ENCODE measurements at places on chromosomes 6 and 20.

GRCh38 chr20:733861-734260 is 34.4 kb downstream of the SLC52A3 start:
- DNase-seq: no peak

DNA sequence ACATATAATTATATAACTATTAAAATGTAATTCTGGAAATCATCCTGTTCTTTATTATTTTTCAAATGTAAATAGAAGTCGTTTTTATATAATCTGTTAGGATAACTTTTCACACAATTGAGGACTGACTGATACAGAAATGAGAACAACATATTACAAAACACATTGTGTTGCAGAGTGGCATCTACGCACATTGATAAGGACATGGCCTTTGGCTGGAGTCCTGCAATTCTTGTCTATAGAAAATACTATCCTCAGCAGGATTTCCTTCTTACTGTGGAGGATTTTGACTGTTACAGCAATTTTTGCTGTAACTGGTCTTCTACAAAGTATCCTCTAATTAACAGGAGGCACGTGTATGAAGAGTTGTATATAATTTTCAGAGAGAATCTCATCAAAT is 19.8 kb downstream of the SH3BGRL2 start:
- no peak for DNase-seq

DNA sequence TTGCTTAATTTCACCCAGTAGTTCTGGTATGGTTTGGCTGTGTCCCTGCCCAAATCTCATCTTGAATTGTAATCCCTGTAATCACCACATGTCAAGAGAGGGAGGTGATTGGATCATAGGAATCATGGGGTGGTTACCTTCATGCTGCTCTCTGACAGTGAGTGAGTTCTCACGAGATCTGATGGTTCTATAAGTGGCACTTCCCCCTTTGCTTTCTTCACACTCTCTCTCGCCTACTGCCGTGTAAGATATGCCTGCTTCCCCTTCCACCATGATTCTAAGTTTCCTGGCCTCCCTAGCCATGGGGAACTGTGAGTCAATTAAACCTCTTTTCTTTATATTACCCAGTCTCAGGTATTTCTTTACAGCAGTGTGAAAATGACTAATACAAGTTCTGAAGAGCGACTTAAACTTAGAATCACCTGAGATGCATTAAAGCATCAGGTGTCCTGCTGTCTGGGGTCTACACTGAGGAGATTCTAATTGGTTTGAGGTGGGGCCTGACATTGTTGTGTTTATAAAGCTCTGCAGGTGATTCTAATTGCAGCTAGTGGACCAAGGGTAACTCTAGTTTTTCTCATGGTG is 82.1 kb upstream of the DTNBP1 start:
- DNase-seq: no peak

DNA sequence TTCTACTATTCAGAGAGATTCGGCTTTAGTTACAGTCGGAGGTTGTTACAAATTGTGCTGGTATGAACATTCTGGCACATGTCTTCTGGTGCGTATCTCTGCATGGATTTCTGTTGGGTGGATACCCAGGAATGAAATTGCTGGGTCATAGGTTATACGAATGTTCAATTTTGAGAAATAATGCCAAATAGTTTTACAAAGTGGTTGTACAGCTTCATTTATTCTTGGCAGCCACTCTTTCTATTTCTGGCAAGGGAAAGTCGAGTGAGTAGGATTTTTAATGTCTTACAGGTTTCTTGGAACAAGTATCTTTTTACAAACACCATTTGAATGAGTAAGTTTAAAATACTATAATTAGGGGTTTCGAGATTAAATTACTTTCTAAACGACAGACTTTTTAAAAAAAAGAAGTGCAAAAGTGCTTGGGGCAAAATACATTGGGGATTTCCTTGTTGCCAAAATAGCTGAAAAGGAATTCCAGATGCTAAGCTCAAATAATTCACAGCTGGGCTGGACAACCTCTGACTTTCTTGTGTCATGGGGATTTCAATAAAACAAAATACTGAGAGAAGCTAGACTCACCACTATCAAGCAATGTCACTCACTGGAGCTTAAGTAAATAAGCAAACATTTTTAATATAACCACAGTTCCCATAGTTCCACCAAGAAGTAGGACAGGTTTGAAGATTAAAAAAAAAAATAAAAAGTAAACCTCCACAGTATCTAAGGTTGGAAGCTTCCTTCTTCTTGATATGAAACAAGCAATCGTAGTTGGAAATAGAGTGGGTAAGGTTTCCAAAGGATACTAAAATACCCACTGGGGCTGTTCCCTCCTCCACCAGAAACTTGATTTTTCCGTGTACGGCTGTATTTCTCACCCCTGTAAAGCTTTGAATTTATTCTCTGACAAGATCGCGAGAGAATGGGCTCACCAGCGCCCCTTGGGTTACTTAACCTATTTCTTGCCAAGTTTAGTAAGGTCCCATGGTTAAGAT is 21.6 kb upstream of the GFOD1 start:
- DNase-seq: no peak

- no peak for DNase-seq
Observed at GRCh38 chr20:4366076-4366475, 350.7 kb upstream of the RNF24 start.

DNA sequence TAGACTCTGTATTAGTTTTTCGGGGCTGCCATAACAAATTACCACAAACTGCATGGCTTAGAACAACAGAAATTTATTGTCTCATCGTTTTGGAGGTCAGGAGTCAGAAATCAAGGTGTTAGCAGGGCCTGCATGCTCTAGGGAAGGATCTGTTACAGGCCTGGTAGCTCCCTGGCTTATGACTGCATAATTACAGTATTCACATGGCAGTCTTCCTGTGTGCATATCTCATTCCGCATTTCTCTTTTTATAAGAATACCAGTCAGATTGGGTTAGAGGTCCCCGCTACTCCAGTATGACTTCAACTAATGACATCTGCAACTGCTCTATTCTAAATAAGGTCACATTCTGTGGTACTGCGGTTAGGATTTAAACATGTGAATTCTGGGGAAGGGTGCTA is 59.3 kb upstream of the SLC2A12 start:
- no peak for DNase-seq

DNA sequence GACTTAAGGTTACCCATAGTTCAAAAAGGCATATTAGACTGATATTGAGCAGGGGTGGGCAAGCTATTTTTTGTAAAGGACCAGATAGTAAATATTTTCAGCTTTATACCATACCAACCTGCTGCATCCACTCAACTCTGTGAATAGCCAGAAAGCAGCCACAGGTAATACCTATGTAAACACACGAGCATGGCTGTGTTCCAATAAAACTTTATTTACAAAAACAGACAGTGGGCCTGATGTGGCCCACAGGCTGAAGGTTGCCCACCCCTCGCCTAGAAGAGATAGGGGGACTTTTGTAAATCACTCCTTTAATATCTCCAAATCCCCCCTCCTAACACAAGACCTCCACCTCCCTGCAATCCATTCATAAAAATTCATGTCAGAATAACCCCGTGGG is 64.4 kb downstream of the PSMG4 start:
- DNase-seq: no peak

- no peak for DNase-seq
Observed at GRCh38 chr6:16473184-16473907, 235.0 kb downstream of the GMPR start.

DNA sequence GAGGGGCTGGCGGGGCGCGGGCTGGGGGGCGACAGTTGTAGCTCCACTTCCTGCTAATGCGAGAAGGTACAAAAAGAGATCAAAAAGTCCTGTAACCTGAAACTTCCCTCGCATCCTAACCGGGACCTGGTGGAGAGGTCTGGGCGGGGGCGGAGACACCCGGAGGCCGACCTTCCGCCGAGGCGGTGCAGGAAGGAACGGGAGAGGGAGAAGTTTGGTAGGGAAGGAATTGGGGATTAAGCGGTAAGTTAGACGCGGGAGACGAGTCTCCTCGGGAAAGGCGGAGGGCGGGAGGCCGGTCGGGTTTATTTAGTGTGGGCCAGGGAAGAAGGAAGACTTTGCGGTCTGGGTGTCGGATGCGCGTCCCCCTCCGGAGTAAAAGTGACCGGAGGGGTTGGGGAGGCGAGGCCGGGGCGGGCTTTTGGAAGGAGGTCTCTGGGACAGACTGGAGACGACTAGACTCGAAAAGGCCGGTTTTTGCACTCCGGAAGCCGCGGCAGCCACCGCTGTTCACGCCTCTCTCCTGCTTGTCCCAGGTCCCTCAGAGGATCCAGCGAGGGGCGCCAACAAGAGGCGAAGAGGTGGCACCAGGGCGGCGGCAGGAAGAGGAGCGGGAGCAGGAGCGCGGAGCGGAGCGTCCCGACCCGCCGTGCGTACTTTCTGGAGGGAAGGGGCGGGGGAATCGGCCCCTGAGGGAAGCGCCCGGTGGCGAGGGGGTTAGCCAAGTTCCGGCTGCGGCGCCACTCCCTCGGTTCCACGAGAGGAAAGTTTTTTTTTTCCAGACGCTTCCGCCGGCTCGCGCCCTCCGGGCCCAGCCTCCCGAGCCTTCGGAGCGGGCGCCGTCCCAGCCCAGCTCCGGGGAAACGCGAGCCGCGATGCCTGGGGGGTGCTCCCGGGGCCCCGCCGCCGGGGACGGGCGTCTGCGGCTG is 734 bp downstream of the TPBG start:
- DNase-seq: peak; percentile 18

- DNase-seq: no peak
Observed at GRCh38 chr6:125586605-125587004, 162.8 kb upstream of the HEY2 start.

DNA sequence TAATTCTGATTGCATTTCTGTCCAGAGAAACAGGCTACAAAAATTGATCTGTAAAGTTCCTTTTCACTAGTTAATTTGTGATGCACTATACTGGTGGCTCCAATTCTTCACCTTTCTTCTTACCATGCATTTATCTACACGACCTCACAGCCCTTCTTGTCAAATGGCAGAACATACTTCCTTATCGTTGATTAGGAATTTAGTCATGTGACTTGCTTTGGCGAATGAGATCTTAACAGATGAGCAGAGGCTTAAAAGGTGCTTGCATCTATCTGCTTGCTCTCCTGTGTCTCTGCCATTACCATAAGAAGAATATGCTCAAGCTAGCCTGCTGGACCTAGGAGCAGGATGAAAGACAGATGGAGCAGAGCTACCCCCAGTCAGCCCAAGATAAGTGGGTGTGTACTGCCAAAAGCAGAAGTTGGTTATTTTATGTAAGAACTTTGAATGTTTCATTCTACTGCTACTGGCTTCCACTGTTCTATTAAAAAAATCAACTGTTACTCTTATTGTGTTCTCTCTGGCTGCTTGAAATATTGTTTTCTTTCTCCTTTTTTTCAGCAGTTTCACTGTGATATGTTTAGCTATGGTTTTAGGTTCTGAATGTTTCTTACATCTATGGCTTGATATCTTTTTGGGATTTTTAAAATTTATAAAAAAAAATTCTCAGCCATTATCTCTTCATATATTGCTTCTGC is 40.2 kb upstream of the RBM24 start:
- no peak for DNase-seq

- no peak for DNase-seq
Observed at GRCh38 chr6:148451690-148452089, 109.1 kb downstream of the SASH1 start.

- no peak for DNase-seq
Observed at GRCh38 chr6:15495375-15495901, 167.4 kb downstream of the DTNBP1 start.

GRCh38 chr6:32622545-32623401 is 14.4 kb upstream of the HLA-DQA1 start:
- DNase-seq: no peak

DNA sequence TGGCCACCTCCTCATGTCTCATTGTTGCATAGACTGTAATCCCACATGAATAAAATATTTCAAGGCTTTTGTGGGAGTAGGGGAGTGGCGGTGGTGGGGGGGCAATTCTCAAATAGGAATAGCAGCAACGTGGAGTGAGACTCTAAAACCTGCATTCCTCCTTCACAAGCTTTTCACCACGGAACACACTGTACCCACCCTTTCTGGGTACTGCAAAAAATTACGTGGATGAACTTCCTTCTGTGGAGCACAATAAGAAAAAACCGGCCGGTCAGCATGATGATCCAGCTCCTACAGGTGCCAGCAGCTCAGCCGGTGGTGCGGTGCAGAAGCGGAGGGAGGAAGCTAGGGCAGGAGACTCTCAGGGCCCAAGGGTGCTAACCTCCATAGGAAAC is 930 bp upstream of the RRAGD start:
- no peak for DNase-seq

- DNase-seq: no peak
Observed at GRCh38 chr6:136158971-136159370, 91.1 kb downstream of the MTFR2 start.

GRCh38 chr6:27250277-27251111 is 3.0 kb downstream of the PRSS16 start:
- DNase-seq: no peak

DNA sequence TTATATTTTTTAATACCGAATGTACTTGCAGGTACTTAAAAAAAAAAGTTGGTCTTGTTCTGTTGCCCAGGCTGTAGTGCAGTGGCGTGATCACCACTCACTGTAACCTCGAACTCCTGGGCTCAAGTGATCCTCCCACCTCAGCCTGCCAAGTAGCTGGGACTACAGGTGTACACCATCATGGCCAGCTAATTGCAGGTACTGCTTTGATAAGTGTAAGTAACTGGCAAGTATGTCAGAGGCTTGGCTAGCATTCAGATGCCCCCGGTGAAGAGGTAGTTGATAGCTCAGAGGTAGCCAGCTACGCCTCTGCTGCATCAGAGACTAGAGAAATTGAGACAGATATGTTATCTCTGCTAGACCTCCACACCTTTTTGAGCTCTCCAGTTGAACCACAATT is 40.5 kb downstream of the BTBD9 start:
- no peak for DNase-seq

GRCh38 chr20:57711311-57711712 is 1.5 kb upstream of the PMEPA1 start:
- DNase-seq: no peak

DNA sequence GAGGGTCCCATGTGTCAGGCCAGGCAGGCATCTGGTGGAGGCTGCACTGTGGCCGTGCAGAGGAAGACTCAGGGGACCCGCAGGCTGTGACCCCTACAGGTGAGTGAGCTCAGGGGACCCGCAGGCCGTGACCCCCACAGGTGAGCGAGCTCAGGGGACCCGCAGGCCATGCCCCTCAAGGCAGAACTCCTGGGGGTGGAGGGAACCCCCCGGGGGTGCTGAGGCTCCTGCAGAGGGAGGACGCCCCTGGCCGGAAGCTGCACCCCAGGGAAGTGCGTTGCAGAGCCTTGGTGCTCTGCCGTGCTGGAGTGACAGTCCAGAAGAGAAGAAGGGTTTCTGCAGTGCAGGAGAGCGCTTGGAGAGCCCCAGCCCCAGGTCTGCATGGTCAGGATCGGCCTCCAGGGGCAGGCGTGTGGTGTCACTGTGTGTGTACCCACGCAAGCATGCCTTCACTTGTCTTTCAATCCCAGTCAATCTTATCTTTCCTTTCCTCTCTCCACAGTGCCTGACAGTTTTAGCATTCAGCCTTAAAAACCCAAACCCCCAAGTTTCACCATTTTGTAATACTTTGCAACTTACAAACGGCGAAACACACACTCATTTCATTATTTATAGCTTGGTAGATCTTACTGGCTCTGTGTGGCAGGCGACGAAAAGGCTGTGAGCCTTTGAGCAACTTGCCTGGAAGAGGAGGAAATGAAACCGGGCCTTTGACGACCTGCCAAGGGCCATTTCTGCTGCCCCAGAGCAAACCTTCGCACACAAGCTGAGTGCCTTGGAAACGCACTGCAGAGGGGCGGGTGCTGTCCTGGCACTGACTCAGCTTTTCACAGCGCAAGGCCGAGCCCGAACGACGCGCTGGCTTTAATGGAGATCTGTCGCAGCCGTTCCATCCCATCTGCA is 101.4 kb upstream of the AGPAT4 start:
- DNase-seq: no peak

- DNase-seq: no peak
Observed at GRCh38 chr6:5174756-5175549, 85.8 kb downstream of the LYRM4 start.

GRCh38 chr6:54107470-54108090 is 3.7 kb upstream of the MLIP start:
- DNase-seq: no peak
